ENCODE measurements at places on chromosomes 12 and 14. TPM values are rescaled to one million over a fixed set of nuclear protein-coding genes. Genes with fewer than 3 reads are reported as not detected.
A peak's percentile ranks its signal among the peaks of the same experiment; 100 is the strongest.

GRCh38 chr12:117792471-117792870, 176.3 kb downstream of the KSR2 start:
- no peak for DNase-seq

DNA sequence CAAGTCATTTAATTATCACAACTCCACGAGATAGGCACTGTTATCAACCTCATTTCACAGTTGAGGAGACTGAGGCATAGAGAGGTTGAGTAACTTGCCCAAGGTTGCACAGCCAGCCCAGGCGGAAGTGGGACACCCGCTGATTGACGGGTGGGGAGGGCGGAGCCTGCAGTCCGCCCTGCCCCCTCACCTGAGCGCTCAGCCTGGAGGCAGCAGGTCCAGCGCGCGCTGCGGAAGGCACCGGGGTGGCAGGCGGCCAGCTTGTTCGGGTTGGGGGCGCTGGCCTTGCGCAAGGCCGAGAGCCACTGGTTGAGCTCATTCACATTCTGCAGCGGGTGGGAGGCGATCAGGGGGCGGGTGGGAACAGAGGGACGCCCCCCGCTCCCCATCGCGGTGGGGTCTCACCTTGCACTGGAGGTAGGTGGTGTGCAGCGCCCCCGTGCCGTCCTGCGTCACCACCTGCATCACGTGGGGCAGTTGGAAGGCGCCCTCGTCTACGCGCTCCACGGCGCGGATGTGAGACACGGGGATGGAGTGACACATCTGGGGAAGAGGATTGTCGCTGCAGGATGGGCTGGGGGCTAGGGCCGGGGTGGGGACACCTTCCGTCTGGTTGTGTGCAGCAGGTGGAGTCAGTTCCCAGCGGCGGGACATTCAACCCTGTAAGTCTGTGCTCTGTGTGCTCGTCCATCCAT, 31.7 kb downstream of the RASAL1 start:
- DNase-seq = no peak

GRCh38 chr14:79708426-79709388, 502.6 kb downstream of the DIO2 start:
- no peak for DNase-seq

The NTN4 gene
- 17.1 TPM for total RNA-seq

GRCh38 chr12:105562199-105562971, 231.9 kb downstream of the C12orf75 start:
- peak; percentile 74 for DNase-seq

DNA sequence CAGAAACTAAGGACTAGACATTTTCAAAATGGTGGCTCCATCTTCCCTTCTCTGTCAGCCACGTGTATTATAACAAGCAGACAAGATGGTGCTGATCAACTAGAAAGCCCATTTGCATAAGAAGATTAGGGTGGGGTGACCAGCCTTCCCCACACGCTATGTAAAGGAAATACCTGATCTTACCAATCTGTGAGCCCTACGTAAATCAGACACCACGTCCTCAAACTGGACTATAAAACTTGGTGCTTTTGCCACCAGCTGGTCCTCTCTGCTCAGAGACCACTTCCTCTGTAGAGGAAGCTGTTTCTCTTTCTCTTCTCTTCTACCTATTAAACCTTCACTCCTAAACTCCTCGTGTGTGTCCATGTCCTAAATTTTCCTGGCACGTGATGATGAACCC, 101.1 kb upstream of the PLEKHG7 start:
- DNase-seq = no peak

GRCh38 chr12:43789941-43790340, 16.2 kb downstream of the TWF1 start:
- DNase-seq = no peak

Data from HT-29 (cell line).